ENCODE measurements at places on chromosomes 4 and X. TPM values are rescaled to one million over a fixed set of nuclear protein-coding genes. Genes with fewer than 3 reads are reported as not detected.
A peak's percentile ranks its signal among the peaks of the same experiment; 100 is the strongest.

FHDC1 gene
- total RNA-seq = 0.09 TPM

LIMCH1 gene
- total RNA-seq = 0.82 TPM

- peak; percentile 47 for DNase-seq
Observed at GRCh38 chrX:153460826-153461225, 9.6 kb downstream of the HAUS7 start.

- no peak for DNase-seq
Observed at GRCh38 chr4:140695483-140695882, 60.7 kb downstream of the TBC1D9 start.

- no peak for DNase-seq
Observed at GRCh38 chr4:187444061-187444460, 551.5 kb upstream of the ZFP42 start.

DNA sequence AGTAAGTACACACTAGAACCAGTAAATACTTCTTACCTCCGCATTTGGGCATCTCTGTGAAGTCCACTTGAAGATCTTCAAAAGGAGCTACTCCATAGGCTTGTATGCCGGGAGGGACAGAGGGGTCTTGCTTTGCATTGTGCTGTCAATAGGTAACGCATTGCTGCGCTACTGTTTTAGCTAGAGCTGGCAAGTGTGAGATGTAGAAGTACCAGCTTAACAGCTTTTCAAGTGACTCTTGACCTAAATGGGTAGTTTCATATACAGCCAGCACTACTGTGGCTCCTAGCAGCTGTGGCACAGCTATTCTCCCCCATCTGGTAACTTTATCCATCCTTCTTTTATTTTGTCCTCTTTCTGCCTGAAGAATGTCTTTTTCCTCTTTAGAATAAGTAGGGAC is 205.3 kb upstream of the KLF8 start:
- no peak for DNase-seq

DNA sequence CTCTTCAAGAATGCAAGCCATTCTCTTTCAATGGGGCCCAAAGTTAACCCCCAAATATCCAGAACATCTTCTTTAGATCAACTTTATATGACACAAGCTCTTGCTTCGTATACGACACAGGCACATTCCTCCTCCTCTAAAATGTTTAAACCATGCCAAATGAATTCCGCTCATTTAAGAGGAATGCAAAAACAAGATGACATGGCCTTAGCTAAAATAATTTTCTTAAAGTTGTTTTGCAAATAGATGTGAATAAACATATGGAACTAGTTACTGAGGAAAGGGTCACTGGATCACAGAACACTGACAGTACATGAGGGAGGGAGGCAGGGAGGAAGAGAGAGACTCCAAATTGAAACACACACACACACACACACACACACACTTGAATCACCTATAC is 97.4 kb downstream of the RASL11B start:
- peak; percentile 69 for DNase-seq

GRCh38 chr4:78692822-78693170 is 83.4 kb upstream of the BMP2K start:
- no peak for DNase-seq

Data from fibroblast of the aortic adventitia (primary cell).